ENCODE measurements at places on chromosomes 16 and 17.
A peak's percentile ranks its signal among the peaks of the same experiment; 100 is the strongest.

DNA sequence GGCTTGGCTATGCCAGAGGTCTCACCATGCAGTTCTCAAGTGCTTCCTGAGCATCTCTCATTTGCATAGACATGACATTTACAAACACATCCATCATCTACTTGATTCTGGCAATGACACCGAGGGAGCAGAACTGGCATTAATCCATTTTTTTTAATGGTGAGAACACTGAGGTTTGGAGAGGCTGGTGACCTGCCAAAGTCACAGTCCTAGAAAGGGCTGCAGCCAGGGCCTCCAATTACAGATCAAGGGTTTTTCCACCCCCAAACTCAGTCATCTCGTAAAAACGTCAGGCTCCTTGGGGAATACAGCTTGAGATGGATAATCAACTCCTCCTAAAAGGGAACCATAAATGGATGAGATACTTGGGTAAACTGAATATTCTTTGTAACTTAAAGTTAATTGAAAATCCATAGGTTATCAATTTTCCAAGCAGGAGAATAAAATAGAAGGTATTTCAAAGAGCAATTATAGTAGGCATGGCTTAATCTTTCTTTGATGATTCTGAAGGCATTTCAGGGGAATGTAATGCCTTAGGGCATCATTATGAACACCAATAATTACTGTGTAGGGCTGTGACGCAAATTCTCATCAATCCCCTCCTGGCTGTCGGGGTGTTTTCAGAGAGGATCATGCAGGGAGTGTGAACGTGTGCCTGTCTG, 9.4 kb upstream of the MEOX1 start:
- no peak for DNase-seq

DNA sequence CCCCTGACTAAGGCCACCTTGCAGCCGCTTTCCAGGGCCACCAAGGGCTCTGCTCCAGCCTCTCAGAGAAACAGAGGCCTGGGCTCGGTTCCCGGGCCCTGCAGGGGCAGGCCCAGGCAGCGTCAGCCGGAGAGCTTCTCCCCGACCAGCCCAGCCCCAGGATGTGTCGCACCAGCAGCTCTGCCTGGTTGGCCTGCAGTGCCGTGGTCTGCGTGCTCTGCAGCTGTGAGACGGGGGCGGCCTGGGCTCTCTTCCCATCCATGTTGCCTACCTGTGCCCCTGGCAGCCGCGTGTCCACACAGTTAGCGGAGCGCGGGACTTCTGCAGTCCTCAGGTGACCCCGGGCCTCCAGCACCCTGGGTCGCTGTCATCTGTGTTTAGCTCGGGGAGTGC, 4.8 kb downstream of the IGFALS start:
- no peak for DNase-seq

GRCh38 chr17:67613961-67614360, 103.8 kb upstream of the NOL11 start:
- DNase-seq, result no peak

DNA sequence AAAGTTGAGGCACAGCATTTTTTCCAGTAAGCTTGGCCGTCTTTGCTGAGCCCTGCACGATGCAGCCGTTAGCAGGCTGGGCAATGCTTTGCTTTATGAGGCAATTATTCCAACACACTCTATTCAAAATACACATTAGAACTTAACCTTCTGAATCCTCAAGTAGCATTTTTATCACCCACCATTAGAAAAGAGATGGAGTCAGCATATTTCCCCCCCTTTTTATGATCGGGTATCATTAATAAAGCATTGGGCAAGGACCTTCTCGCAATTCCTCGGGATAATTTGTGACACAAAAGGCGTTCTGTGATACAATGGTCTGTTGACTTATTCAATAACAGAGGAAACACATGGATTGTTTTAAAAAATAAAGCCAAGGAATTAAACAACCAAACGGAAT, 374.5 kb upstream of the RBFOX1 start:
- DNase-seq, result no peak

GRCh38 chr17:732067-732901, at the start of gene TLCD3A:
Gene TLCD3A, plus strand, starts transcription at chr17:732596. Its CDS starts 52 bp downstream, at chr17:732648.
- DNase-seq, result no peak

- no peak for DNase-seq
Measured at GRCh38 chr16:17365211-17365541, 105.6 kb downstream of the XYLT1 start.

DNA sequence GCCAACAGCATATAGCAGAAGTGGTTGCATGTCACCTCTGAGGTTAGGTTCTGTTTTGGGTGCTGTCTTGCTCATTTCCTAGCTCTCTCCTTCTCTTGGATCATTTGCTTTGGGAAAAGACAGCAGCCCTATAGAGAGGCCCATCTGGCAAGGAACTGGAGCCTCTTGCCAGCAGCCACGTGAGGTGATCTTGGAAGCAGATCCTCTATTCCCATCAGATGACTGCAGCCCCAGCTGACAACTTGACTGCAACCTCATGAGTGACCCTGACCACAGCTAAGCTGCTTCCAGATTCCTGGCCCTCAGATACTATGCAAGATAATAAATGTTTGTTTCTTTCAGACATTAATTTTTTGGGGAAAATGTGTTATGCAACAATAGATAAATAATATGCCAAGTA, 213.3 kb upstream of the HS3ST4 start:
- no peak for DNase-seq

DNA sequence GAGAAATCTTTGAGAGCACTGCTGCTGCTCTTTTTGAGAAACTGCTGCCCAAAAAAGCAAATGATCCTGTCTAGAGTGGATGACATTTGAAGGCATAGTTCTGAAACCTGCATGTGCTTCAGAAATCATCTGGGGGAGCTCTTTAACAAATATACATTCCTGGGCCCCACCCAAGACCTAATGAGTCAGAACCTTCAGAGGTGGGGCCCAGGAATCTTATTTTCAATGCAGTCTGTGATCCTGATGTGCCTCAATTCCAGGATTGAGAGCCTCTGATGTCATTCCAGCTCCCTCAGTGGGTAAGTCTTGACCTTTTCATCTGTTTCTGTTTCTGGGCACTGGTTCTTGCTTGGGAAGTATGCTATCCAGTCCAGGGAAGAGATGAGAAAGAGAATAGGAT, 42.3 kb downstream of the HNF1B start:
- no peak for DNase-seq

DNA sequence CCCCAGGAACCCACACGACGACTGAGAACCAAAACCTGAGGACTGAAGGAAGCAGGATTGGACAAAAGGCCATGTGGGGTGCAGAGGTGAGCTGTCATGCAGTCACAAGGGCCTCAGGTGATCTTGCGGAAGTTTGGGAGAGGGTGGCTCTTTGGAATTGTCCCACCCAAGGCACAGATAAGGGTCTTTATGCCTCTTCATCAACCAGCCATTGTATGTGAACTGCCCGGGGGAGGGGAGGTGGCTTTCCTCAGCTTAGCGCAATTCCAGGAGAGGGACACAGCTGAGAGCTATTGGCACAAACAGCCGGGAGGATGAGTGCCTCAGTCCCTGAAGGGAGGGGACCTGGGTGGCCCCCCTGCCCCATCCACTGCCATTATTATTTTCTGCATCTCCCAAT, 55.1 kb upstream of the PHOSPHO1 start:
- no peak for DNase-seq

GRCh38 chr16:11877374-11877773, 26.0 kb upstream of the RSL1D1 start:
- no peak for DNase-seq

DNA sequence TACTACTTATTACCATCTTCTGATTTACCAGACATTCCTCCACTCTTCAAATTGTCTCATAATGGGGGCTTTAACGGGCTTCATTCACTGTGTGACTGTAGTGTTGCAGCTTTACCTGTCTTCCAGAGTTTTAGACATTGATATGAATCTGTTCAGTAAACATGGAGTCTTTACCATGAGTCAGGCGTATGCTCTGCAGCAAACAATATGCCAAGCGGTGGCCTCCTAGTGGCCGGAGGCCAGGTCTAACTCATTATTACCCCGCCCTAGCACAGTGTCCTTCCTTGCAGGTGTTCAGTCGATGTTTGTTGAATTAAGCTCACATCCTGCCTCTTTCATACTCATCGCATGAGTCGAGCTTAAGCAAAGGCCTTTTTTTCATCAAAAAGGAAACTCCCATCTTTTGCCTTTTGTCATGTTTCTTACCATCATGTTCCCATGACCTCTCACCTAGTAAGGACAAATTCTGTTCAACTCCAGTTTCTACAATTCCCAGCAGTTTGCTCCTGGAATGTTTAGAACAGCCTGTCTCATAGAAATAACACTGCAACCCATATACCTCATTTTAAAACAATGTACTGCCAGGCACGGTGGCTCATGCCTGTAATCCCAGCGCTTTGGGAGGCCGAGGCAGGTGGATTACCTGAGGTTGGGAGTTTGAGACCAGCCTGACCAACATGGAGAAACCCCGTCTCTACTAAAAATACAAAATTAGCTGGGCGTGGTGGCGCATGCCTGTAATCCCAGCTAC, 39.4 kb downstream of the TUBD1 start:
- peak; percentile 58 for DNase-seq

DNA sequence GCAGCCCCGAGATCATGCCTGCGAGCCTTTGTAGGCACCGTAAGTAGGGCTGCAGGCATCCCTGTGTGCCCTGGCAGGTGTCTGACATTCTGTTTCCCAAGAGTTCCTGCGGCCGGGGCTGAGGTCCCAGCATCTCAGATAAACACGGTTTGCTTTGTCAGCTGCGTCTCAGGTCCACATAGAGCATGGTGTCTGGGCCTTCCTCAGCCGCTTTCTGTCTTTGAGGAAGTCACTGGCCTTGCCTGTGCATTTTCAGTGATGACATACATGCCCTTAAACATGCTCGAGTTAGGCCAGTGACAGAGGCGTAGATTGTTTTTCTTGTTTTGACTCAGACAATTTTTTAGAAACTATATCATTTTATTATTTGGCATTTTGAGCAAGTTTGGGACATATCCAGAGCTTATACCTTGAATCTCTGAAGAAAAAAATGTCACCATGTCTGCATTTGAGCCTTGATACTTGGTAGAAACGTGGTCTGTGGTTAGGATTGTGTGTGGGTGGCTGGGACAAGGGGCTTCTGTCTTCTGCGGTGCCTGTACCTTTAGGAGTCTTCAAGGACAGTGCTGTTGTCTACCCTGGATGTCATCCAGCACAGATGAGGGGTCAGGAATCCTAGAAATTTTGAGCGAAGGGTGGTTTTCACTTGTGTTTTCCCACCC, 105.8 kb downstream of the SNX29 start:
- no peak for DNase-seq

- DNase-seq, result no peak
Measured at GRCh38 chr16:81273223-81273950, 34.9 kb downstream of the BCO1 start.
